ENCODE measurements at places on chromosomes 12 and 14.

GRCh38 chr14:71261206-71261605 is 353.9 kb downstream of the PCNX1 start:
- no peak for DNase-seq

DNA sequence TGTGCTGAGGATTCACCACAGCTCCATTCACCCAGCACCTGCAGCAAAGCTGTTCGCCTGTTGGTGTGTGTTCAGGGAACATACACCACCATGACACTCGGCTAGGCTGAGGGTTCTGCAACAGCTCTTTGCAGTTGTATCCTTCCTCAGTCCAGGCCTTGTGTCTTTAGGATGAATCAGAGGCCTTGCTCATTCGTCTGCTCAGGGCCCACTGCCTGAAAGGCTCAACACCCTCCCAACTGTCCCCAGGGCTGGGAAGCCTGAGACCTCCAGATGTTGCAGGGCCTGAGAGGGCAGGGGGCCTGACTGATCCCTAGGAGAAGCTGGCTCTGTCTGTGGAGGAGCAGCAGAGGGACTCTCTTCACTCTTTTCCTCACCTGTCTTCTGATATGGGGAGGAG is 11.2 kb downstream of the ZDHHC22 start:
- no peak for DNase-seq

DNA sequence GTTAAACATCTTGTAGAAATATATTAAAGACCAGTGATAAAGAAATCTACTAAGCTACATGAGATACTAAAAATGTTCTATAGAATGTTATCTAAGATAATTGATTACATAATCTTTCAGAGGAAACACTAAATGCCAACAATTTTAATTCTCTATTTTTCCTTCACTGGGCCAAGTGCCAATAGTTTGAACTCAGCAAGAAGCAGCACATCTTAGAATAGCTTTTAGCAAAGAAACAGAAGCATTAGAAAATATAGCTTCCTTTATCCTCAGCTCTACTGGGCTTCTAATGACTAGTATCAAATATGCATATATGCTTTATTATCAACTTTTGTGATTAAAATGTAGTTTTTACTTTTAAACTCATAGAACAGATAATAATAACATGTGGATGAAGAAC is 461.4 kb upstream of the USP15 start:
- no peak for DNase-seq

DNA sequence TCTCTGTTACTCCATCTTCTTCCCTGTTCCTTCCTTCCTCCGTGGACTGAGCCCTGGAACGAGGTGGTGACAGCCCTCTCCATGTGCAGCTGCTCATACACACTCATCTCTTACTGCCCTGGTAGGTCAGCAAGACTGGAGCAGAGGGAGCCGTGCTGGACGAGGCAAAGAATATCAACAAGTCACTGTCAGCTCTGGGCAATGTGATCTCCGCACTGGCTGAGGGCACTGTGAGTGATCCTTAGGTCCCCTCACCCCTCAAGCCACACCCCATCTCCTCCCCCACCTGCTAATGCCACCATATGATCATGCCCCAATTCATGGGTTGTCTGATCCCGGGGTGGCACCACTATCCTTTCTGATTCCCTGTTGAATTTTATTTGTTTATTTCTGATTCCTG is 19.0 kb downstream of the KIF5A start:
- no peak for DNase-seq

DNA sequence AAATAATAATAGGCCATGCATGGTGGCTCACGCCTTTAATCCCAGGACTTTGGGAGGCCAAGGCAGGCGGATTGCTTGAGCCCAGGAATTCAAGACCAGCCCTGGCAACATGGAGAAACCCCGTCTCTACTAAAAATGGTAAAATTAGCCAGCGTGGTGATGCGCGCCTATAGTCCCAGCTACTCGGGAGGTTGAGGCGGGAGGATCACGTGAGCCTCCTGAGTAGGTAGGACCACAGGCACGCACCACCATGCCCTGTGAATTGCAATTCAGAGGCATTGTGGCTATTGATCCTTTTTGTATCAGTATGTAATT is 2.3 kb downstream of the ARHGDIB start:
- DNase-seq = no peak

DNA sequence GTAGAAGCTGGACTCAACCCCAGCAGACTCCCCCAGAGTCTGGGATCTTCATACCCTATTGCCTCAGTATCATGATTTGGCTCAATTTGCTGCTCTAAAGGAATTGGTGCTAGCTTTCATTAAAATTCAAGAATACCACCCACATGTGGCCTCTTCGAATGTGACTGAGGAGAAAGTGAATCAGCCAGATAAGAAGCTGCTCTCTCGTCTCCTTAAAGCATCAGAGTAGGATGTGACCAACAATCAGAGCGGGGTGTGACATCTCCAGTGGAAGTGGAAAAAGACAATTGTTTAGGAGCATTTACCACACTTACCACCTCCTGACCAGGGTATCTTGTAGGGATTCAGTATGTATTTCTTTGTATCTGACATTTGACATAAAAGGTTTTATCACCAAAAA is 278.2 kb upstream of the DIO2 start:
- no peak for DNase-seq

- no peak for DNase-seq
Observed at GRCh38 chr12:80791863-80792262, 75.2 kb downstream of the MYF5 start.

- no peak for DNase-seq
Observed at GRCh38 chr14:102417001-102417431, 54.3 kb downstream of the TECPR2 start.

DNA sequence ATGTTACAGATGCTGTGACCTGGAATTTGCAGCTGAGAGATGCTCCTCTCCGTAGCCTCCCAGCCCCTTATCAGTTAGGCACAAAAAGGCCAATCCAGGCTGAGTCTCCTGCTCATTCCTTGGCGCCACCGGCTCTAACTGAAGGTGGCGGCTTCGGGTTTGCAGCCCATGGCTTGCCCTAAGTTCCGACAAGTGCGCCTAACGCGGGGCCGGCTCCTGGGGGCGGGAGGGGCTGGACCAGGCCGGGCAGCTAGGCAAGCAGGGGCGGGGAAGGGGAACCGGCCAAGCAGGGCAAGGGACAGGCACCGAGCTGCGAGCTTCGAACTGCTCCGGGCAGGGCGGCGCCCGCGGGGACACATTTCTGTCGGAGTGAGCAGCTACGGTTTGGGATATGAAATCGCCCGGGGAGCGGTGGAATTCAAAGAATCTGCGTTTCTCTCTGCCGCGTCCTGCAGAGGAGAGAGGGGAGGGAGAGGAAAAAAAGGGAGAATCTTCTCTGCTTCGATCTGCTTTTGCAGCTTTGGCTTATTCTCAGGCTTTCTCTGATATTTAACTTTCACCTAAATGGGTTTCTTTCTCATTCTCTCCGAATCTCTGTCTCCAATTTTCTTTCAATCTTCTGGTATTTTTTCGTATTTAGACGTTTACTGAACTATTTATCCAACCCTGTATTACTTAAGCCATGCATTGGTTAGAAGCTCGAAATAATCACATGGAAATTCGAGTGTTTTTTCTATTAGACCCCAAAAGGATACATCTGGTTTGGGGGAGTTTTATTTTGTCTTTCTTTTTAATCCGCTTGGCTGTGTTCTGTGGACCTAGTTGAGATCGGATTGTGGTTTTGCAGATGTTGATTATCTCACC is 1.6 kb upstream of the HOXC12 start:
- no peak for DNase-seq

DNA sequence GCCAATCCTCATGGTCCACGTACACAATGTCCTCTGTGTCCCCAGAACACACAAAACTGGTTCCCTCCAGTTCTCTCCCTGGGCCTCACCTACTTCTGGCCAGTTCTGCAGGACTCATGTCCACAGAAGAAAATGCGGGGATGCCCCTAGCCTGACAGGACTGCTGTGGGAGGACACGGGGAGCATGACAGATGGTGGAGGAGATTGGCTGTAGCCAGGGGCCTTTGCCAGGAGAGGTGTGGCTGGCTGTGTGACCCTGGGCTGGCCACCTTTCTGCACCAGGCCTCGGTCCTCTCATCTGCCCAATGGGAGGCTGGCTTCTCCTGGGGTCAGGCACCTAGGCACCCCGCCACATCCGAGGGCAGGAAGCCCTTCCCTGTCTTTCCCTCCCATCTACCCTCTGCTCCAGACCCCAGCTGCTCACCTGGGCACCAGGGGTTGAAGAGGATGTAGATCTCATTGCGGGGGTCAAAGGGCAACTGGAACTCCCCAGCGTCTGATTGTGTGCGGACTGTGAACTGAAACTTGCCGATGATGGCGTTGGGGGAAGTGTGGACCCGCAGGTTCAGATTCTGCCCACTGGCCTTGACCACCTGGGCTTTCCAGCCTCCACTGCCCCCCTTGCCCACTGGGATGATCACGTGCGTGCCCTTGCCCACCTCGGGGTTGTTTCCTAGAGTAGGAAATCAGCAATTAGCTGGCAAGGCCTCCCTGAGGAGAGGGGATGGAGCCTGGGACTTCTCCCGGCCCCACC is 2.8 kb downstream of the TGM1 start:
- DNase-seq = no peak

DNA sequence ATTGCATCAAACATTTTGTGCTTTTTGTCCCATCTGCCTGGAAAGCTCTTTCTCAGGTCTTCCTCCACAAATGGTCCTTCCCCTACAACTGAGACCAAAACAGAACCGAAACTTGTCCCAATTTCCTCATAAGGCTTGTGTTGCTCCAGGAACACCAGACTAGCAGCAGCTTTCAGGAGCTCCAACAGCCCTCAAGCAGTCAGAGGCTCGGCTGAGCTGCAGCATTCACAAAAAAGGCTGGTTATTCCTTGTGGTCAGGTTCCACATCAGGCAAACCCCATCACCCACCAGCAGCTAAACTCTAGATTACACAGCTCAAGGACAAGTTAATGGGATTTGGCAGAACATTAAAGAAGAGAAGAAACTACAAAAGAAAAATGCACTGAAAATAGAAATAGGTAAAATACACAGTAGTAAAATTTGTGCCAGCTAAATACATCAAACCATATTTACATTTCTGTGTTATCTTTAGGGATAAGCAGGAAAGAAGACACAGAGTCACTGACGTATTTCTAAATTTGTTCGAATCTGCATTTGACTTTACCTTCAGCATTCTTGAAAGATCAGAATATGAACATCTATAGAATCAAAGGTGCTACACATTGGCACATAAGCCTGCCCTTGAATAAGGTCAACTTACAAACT is 141.2 kb downstream of the STXBP6 start:
- no peak for DNase-seq

- DNase-seq = no peak
Observed at GRCh38 chr12:89238593-89238992, 113.7 kb downstream of the DUSP6 start.
